ENCODE measurements at places on chromosomes 2 and 18.

DNA sequence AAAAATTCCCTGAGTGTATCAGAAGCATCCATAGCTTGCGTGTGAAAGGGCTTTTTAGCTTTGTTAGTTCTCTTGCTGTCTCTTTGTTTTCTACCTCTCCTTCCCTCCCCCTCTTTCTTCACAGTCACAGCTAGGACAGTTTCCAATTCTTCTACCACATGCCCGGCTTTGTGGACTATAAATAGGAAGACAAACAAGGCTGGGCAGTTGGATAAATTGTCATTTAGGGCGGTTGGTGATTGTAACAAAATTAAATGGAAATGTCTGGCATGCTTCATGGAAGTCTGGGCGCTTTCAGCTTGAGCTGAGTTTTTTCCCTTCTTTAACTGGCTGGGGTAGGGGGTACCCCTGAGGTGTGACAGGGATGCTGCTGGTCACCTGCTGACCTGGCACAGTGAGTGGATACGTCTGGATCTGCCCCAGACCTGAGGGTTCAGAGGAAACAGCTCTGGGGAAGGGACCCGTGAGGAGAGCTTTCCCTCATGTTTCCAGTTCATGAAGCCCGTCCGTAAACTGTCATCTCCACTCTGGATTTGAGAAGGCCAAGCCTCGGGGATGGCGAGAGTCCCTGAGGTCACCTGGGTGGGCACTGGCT, 29.0 kb upstream of the GIGYF2 start:
- DNase-seq: no peak

DNA sequence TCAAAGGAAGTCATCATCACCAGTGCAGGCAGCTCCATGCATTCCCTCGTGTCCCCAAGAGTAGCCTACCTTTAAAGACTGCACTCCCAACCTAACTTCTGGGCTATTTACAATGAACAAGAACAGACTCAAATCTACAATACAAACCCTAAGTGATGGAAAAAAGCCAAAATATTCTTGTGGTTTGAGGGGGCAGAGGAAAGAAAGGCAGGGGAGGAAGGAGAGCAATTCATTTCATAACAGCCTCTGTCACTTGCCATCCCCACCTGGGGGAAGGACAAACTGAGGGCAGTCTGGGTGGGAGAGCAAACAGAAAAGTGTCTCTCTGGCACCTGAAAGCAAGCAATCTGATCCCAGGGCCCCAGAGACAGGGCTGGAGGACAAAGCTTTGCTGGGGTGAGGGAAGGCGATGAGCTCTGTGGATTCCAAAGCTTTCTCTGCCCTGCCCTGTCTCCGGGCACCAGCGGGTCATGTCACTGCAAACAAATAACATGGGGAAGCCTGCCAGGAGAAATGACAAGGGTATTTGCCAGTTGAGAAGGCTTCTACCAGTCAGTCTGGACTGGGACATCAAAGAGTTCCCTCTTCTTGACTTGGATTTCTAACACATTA, 528.0 kb upstream of the TNP1 start:
- no peak for DNase-seq

DNA sequence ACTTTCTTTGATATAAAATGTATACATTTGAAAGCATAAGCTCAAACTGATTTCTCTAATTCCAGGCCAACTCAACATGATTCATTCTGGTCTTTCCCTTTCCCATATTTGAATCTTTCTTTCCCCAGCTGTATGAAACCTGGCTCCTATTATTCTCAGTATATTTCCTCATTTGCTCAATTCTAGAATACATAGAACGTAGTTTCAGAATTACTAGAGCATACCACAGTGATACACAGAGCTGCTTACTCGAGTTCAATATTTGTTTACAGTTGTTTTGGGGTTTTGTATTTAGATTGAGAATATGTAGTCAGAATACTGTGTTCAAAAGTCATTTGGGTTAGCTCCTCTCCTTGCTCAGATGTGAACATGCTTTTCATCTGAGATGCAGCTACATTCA, 43.0 kb downstream of the TNFRSF11A start:
- no peak for DNase-seq

DNA sequence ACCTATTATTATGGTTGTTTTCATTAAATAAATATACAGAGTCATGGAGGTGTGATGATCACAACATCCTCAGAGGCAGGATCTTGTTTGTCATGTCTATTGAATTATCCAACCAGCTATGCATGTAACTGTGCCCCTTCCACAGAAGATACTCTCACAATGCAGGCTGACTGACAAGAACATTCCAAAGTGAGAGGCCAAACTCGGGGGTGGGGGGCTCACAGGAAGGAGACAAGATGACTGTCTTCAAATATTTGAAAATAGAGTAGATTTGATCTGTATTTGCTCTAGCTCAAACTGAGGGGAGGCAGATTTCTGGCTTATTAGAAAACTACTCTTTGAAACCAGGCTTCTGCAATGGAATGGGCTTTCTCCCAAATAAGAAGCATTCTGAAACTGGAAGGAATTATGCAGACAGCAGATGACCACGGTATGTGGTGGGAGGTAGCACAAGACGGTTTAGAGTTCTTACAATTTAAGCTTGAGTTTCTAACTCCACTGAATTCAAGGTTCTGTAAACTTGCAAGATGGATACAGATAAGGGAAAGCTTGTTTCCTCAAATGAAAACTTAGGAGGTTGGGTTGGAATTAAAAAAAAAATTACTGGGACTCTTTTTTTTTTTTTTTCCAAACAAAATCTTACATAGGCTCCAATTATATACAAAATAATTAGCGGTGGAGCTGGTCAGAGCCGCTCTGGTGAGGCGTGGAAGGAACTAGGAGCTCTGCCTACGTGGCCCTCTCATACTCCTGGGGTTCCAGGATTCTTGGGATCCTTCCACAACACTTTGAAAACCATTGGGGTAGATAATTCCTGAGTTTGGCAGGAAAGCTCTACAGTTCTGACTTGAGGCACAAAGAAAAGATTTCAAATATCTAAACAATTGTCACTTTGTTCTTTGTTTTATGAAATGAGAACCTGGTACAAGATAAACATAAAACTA, 79.3 kb downstream of the PLA2R1 start:
- no peak for DNase-seq

DNA sequence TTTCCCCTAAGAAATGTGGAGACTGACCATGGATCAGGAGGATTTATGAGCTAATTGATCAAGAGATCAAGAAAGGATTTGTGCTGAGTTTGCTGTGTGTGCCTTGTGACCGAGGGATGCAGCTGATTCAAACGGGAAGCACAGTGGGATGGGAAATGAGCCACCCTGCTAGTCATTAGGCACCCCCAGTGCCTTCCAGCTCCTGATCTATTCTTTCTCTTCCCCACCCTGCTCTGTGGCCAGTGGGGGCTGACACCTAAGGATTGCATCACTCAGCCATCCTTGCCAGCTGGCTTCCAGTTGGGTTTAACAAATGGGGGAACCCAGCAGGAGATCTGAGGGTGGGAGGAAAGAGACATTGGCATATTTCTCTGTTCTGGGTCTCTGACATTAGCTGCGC, 132.2 kb upstream of the CXCR4 start:
- DNase-seq: no peak

- no peak for DNase-seq
These were observed 28.4 kb downstream of the HK2 start for GRCh38 chr2:74862020-74862964.

GRCh38 chr18:10128921-10129501, 215.2 kb downstream of the VAPA start:
- no peak for DNase-seq
